ENCODE measurements at places on chromosomes 16 and 17.

- DNase-seq = no peak
Observed at GRCh38 chr17:57121308-57122042, 36.4 kb downstream of the AKAP1 start.

GRCh38 chr16:17379121-17379571 lies 91.6 kb downstream of the XYLT1 start:
- DNase-seq = no peak

GRCh38 chr16:46832757-46833459 lies 1.9 kb upstream of the C16orf87 start:
- no peak for DNase-seq

DNA sequence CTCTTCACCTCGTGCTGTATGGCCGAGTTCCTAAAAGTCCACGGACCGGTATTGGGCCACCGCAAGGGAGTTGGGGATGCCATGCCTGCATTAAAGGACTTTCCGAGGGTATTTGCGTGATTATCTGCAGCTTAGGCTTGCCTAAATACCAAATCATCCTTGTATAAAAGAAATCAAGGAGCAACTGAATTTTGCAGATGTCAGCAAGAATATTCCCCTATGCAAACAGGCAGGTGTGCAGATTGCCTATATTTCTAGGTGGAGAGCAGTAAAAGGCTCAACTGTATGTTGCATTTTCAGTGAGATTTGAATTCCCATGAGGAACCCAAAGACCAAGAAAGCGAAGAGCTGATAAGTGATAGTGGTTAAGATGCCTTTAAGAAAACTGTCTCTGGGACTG lies 452.3 kb downstream of the CDH11 start:
- DNase-seq = no peak

DNA sequence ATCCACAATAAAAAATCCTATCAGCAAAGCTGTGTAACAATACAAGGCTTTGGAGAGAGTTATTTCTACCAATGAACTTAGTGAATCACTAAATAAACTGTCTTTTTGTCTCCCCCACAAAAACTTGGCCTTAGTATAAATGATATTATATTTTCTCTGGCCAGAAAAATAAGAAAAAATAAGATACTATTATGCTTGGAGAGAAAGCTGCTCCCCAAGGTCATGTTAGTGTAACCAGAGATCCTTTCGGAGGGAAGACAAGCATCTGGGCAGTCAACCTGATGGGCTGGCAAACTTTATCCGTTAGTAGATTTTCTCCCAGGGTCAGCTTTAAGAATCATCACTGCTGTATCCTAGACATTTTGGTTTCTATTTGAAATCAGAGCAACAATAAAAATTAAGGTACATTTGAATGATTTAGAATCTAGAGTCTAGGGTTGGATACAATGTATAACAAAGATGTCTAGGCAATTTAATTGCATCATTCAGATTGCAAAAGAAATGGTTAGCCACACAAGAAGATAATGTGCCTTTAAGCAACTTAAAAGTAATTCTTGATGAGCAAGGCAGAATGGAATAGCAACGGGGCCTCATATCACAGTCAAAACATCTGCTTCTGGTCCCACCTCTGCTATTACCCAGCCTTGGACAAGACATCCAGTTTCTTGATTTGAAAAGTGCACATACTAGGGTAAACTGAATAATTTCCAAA lies 280.4 kb downstream of the SLC39A11 start:
- DNase-seq = no peak

DNA sequence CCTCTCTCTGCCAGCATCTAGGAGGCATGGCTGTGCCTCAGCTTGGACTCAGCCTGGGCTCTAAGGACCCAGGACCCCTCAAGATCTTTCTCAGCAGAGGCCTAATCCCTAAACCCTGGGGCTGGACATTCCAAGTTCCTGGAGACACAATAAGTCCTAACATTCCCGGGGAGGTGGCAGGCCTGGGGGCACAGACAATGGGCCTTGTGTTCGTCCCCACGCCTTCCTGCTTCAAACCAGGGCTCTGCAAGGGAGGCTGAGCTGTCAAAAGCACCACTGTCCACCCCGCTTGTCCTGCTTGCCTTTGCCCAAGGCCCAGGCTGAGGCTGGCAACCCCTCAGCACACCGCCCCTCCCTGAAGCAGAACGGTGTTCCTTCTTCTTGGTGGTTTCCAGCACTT lies 13.7 kb downstream of the SDK2 start:
- DNase-seq = no peak

- DNase-seq = no peak
Observed at GRCh38 chr16:28878083-28878926, at the start of gene ATP2A1. ATP2A1 (plus strand) TSS chr16:28878488; CDS start chr16:28878672, 184 bp downstream.

DNA sequence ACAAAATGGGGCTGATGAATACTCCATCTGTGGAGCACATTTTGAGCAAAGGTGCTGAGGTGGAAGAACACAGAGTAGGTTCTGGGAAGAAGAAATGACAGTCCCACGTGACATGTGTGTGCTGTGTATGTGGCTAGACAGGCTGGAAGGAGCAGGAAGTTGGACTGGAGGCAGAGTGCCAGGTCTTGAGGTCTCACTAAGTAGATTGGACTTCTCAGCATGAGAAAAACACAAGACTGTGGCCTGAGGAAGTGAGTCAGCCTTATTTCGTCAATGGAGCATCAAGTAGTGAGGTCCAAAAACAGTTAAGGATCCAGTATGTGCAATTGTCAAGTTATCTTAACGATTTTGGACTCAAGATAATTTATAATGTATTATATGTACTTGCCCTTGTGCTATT lies 736.5 kb downstream of the KCNJ2 start:
- no peak for DNase-seq

GRCh38 chr16:57795431-57795878 lies 6.8 kb downstream of the KIFC3 start:
- DNase-seq = no peak

- no peak for DNase-seq
Observed at GRCh38 chr17:83189044-83190003, 109.9 kb downstream of the METRNL start.

GRCh38 chr16:46886764-46887523 lies 2.8 kb downstream of the GPT2 start:
- DNase-seq = no peak

- DNase-seq = no peak
Observed at GRCh38 chr16:8846401-8846932, 22.3 kb downstream of the CARHSP1 start.

DNA sequence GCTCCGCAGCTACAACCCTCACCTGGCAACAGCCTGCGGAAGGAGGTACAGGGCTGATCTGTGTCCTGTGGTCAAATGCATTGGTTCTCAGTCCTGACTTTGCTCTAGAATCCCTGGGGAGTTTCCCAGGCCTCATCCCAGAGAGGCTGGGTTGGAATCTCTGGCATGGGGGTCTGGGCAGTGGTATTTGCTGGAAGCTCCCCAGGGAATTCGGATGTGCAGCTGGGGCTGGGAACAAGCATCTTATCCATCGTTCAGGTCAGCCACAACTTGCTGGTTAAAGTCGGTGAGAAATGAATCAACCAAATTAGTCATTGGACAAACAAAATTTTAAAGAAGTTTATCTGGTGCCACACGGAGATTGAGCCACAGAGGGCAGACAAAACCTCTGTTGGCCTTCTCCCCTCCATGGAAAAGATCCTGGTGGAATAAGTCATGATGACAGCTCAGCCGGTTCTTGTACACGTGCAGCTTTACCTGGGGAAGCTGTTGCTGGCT lies 231.2 kb downstream of the FOXL1 start:
- DNase-seq = no peak

- no peak for DNase-seq
Observed at GRCh38 chr17:53630638-53631037, 192.1 kb upstream of the KIF2B start.

GRCh38 chr17:43840814-43841213 lies 6.2 kb upstream of the CD300LG start:
- DNase-seq = no peak

- no peak for DNase-seq
Observed at GRCh38 chr16:55513616-55514015, 4.7 kb downstream of the LPCAT2 start.

- no peak for DNase-seq
Observed at GRCh38 chr17:79306424-79307318, 232.0 kb downstream of the ENGASE start.

GRCh38 chr16:31414706-31415105 lies 13.5 kb downstream of the COX6A2 start:
- no peak for DNase-seq

DNA sequence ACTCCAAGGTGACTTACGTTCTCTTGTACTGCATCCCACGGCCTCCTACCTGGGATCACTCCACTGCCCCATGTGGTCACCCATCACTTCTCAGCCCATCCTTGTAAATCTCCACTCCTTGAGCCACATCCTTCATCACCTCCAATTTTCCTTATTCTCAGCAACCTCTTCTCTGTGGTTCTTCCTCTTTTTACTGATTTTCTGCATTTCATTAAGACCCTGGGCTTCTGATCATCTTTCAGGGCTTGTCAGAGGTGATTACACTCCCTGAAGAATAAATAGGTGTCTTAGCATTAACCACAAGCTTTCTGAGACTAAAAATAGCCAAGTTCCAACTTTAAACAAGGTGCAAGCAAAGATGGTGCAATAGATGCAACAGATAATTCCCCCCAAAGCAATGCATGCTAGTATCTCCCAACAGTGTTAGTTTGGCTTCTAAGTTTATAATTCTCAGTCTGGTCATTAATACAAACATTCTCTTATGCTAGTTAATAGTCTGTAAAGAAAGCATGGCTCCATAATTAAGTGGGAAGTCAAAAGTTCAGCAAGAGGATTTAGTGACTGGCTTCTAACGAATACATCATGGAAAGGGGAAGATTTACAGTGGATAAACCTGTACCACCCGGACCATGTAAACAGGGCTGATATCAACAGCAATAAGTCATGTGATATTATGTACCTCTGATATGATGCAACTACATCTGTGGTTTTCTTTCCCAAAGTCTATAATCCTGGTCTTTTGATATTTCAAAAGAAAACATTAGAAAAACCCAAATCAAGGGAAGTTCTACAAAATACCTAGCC lies 47.4 kb upstream of the FOXJ1 start:
- no peak for DNase-seq

DNA sequence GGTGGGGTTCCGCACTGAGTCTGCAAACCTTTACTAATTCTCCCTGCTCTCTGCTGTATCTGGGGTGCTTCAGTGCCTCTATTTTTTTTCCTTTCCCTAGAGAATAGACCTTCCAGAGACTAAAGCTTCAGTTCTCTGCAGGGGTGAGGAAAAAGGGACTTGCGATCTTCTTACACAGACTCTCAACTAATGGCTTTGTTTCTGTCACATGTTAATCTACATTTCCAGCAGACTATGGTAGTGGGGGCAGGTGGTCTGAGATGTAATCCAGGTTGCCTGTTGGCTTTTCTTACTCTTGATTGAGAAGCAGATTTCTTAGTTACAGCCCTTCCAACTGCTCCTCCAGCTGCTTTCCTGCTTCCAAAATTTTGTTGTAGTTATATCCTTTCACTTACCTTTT lies 229.0 kb upstream of the NLRP1 start:
- DNase-seq = no peak

DNA sequence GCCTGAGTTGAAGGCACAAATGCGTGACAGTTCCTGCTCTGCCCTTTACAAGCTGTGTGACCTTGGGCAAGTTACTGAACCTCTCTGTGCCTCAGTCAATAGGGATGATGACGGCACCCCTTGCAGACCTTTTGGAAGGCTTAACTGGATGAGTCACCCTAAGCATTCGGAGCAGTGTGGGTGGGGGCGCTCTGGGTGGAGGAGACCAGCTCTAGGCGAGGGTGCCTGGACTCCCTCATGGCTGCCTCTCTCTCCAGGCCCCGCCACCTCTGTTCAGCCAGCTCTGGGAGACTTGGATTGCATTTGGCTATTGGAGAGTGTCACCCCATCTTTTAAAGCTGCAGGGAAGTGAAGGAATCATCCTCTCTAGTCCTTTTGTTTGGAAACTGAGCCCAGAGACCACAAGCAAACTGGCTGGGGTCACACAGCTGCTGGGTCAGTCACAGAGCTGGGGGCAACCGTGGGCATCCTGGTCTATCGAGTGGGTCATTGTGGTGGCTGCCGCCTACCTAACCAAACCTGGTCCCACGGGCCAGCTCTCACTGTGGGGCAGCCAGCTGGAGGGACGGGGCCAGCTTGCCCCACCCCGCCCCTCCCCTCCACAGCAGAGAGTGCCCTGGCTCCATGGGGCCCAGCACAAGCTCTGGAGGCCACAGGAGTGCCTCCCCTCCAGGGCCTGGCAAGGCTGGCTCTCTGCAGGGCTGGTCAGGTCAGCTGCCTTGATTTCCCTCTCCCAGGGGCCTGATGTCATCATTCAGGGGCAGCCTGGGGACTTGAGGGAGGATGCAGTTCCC lies 20.2 kb upstream of the GSE1 start:
- no peak for DNase-seq

GRCh38 chr16:90004577-90004976 lies 14.7 kb downstream of the DBNDD1 start:
- DNase-seq = no peak

DNA sequence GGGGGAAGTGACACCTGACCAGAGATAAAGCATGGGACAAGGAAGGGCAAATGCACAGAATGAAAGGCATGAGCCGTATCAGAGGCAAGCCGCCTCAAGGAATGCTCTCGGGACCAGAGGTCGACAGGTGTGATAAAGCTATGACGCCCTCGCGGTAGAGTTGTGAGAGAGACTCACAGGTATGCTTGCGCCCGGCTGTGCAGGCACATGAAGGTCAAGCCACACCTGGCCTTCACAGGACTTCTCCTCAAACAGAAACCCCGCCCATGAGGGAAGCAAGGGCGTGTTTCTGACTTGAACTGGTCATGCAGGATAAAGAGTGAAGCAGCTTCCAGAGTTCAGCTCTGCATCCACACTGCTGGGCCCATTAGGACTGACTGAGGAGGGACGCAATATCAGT lies 7.8 kb downstream of the NCBP3 start:
- no peak for DNase-seq

- DNase-seq = peak; percentile 16
Observed at GRCh38 chr17:32445074-32445415, 735 bp downstream of the PSMD11 start.

DNA sequence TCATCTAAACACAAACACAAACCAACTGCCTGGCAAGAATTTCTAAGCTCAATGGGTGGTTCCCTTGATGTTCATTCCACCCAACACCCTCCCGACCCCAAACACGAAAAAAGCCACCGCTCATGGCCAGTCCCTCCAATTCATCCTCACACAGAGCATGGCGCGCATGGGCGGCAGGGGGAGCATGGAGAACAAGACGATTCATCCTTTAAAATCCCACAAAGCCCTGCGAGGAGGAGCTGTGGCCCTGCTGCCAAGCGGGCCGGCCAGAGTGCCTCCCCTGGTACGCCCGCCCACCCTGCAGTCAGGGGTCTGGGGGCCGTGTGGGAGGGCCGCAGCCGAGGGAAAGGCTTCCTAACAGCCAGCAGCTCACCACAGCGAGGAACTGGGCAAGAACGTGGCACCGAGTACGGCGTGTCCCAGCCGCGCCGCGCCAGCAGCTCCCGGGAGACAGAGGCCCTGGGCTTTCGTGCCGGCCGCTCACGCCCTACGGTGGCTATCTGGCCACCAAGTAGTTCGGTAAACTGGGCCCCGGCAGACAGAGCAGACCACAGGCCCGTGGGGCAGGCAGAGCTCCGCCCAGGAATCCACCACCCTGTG lies 60.9 kb downstream of the KLHDC4 start:
- DNase-seq = no peak

GRCh38 chr17:43309505-43310332 lies 75.9 kb upstream of the RNU2-1 start:
- DNase-seq = no peak

GRCh38 chr16:57132470-57132869 lies 40.1 kb downstream of the CPNE2 start:
- DNase-seq = no peak

- no peak for DNase-seq
Observed at GRCh38 chr16:27550582-27550920, 607 bp downstream of the KATNIP start.

Data from stimulated activated CD4-positive, alpha-beta T cell treated with anti-CD3 and anti-CD28 coated beads, TNF-alpha, amount 100 ng/mL, for 48 hours (primary cell).